ENCODE measurements at places on chromosomes 1 and 21.

GRCh38 chr1:116340506-116341231, 32.4 kb upstream of the ATP1A1 start:
- no peak for DNase-seq

DNA sequence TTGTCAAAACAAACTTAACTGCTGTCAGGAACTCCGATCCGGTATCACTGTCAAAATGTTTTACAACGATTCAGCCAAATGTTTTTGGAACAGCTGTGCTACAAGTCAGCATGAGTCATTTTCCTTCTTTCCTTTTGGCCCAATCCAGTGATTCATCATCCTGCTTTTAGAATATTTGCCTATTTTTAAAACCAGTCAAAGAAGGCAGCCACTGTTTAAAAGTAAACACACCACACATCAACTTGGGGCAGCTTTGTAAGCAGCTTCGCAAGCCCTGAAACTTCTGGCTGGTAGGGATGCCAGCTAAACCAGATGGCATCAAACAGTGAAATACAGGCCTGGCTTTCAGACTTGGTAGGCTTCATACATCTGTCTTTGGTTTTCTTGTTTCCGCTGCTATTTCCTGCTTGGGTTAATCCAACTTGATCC, 14.9 kb downstream of the MAP3K7CL start:
- no peak for DNase-seq

GRCh38 chr21:27693376-27693775, 726.5 kb upstream of the ADAMTS5 start:
- DNase-seq, result no peak

DNA sequence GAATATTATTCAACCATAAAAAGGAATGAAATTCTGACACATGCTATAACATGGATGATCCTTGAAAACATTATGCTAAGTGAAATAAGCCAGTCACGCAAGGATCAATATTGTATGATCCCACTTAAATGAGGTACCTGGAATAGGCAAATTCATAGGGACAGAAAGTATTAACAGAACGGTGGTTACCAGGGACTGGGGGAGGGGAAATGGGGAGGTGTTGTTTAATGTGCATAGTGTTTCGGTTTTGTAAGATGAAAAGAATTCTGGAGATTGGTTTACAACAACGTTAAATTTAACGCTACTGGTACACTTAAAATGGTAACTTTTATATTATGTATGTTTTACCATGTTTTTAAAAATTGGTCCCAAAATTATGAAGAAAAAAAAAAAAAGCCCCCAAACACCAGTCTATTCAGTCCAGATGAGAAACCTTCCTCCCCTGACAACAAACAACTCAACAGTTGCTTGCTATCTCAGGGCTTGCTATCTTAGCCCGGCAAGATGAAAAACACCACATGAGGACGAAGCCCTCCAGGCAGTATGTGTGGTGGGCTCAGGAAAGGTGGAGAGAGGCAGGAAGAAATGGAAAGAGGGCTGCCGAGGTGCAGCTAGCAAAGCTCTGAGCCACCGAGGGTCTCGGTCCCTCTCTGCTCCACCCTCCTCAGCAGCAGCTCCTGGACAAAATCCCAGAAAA, 8.5 kb downstream of the NUAK2 start:
- no peak for DNase-seq

All from left forelimb (tissue), 1 donor.